D341Med (cell line): ENCODE measurements at places on chromosomes 2 and 18.
A peak's percentile ranks its signal among the peaks of the same experiment; 100 is the strongest.

DNA sequence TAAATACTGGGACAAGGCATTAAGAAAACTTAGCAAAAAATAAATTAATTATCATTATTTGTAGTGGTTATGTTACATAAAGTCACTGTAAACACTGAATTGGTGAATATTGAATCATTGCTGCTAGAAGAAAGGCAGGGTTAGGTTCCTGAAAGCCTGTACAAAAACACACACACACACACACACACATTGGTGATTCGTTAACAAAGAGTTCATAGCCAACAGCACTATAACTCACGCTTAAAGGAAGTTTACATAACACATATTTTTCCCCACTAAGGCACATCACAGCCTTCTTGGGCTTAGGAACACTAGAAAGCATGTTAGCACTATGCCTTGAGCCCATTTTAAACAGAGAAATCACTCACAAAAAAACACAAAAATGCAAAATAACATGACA lies 690.0 kb upstream of the PIK3C3 start:
- DNase-seq, result no peak

GRCh38 chr2:30950339-30950738 lies 143.1 kb upstream of the CAPN13 start:
- DNase-seq, result no peak

- DNase-seq, result no peak
These were observed 274.0 kb upstream of the SPRED2 start for GRCh38 chr2:65706411-65706810.

- DNase-seq, result no peak
These were observed 32.6 kb downstream of the CALCRL start for GRCh38 chr2:187415449-187415848.

GRCh38 chr2:132652474-132652873 lies 17.5 kb downstream of the LYPD1 start:
- peak; percentile 72 for DNase-seq
